ENCODE measurements at places on chromosomes 16 and 17.

DNA sequence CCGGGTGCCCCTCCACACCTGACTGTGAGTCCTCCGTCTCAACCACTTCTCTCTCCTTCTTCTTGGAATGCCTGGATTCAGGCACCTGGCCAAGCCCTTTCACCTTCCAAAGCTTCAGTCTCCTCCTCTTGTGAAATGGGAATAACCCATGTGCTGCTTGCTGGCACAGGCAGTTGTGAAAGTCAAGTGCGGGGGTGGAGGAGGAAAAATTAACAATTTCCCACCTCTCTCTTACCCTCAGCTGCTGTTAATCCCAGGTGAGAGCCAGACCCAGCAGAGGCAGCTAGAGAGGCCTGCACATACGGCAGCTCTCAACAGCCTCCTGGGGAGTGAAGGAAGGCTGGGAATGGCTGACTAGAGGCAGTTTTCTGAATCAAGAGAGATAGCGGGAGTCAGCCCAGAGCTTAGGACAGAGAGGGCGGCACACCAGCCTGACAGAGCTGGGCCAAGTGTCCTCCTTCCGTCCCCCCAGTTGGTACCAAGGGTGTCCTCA, 77.9 kb upstream of the LGALS9 start:
- DNase-seq = no peak

- DNase-seq = peak; percentile 32
Observed at GRCh38 chr16:69049146-69049545, 56.3 kb upstream of the HAS3 start.

DNA sequence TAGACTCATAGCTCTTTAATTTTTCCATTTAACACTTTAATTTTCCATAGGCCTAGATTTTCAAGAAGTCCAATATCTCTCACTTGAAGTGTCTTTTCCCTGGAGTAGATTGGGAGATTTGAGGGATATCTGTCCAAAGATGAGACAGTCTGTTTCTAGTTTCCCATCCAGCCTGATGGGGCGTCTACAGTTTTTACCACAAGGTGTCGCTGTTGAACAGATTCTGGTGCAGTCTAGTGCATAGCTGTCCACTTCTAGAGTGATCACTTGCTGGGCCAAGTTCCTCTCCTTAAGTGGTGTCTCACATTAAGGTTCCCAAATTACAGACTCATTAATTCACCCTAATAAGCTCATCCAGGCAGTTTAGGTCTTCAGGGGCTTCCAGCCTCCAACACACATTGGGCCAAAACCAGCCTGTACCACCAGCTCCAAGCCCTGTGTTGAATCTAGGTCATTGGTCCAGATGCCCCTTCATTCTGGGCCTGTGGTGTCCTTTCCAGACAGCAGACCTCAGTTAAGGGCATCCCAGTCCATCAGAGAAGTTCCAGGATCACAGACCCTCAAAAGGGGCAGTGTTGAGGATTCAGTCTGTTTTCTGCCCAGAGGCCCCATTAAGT, 9.4 kb downstream of the SNX20 start:
- DNase-seq = peak; percentile 43

DNA sequence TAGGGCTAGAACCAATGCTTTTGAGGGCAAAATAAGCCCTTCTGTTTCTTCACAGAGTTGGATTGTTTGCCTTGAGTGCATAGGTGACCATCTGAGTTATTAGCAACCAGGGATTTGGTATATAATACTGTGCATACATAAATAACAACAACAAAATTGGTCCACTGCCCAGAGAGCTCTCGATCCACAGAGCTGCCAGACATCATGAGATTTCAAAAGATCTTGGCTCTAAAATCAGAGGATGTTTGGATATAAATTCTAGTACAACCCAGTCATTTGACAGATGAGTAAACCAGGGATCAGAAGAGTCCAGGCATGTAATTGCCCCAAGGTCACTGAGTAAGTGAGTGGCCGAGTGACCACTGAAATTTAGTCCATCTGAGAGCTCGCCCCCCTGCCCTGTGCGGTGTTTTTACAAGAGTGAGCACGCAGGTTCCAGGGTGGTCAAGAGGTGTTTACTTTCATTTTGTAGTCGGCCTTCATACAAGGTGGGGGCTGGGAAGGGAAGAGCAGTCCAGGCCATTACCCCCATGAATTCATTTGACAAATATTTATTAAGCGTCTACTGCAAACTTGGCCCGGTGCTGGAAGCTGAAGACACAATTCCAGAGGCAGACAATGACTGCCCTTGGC, 1.8 kb upstream of the MT2A start:
- DNase-seq = peak; percentile 76

DNA sequence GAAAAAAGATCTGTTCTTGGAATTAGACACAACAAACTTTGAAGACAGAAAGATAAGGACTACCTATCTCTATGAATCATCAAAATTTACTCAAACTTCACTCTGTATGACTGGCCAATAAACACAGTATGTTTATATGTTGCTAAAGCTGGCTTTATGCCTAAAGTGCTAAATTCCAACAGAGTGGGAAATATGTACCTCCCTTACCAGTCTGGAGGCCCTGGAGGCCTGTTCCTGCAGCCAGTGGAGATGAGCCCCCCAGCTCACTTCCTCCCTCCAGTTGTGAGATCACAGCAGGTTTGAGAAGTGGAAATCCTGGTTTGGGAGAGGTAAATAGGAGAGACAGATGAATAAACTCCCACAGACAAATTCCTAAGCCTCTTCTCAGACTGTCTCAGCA, 9.0 kb downstream of the ZNF23 start:
- DNase-seq = no peak

- no peak for DNase-seq
Observed at GRCh38 chr17:50311112-50311460, 34.8 kb upstream of the XYLT2 start.

DNA sequence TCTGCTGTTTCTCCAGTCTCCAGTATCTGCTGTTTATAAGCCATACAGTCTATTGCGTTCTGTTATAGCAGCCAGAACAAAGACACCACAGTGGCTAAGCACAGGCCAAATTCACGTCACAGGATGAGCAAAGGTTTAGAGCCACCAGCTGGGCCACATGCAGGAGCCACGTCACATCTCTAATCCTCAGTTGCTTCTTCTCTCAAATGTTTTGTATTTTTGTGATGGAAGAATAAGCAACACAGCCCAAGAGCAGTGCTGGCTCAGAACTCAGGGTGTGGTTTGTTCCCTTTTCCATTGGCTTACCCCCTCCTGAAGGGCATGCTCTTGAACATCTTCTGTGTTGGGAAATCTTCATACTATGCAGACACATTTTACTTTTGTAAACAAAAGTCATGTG, 309.4 kb upstream of the CDH5 start:
- no peak for DNase-seq

DNA sequence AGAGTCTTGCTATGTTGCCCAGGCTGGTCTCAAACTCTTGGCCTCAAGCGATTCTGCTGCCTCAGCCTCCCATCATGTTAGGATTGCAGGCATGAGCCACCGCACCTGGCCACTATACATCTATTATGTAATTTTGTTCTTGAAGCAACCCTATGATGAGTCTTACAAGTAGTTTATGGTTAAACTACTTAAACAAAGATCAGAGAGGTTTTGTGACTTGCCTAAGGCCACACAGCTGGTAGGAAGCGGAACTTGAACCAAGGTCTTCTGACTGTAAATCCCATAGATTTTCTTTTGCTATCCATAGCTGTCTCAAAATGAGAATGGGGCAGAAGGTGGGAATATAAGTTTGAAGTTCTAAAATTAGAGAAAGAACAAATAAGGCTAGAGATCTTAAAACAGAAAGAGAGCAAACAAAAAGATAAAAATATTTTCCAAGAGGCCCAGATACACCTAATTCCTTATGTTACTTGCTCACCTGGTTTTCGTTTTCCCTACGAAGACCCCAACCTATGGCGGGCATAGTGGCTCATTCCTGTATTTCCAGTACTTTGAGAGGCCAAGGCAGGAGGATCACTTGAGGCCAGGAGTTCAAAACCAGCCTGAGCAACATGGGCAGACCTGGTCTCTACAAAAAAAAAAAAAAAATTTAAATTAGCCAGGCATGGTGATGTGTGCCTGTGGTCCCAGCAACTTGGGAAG, 32.4 kb downstream of the VWA3A start:
- no peak for DNase-seq

- DNase-seq = peak; percentile 76
Observed at GRCh38 chr17:81869221-81870130, 1.7 kb downstream of the ARHGDIA start.

DNA sequence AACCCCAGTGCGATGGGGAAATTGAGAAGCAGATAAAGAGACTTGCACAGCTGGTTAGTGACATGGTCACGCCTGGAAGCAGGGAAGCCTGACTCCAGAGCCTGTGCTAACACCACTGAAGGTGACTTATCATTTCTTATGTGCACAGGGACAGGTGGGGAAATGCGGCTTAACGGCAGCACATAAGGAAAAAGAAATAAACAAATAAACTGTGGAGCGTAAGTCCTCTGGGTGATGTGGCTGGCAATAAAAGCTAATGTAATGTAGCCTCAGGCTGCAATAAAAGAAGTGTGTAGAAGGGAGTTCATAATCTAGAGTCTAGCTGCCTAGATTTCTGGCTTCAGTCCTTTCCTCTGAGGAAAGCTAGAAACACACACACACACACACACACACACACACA, 10.6 kb downstream of the CDH11 start:
- no peak for DNase-seq

DNA sequence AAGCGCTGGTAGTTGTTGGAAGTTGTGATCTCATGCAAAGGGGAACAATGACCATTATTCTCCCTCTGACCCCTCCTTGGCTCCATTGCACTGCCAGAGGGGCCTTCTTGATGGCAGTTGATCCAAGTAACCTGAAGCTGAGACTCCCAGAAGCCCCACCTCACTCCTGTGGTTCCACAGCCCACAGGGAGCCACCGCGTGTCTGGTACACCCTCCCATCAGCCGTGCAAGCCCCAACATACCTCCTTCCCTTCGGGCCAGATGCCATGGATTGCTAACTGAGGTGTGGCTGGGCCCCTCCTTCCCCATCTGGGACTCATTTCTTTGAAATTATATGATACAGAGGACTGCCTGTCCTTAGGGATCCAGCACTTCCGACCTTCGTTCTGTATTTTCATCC, 17.8 kb downstream of the SAP30BP start:
- no peak for DNase-seq

- no peak for DNase-seq
Observed at GRCh38 chr16:69293401-69293800, 17.7 kb upstream of the VPS4A start.
